ENCODE measurements at places on chromosomes 12 and 14.

DNA sequence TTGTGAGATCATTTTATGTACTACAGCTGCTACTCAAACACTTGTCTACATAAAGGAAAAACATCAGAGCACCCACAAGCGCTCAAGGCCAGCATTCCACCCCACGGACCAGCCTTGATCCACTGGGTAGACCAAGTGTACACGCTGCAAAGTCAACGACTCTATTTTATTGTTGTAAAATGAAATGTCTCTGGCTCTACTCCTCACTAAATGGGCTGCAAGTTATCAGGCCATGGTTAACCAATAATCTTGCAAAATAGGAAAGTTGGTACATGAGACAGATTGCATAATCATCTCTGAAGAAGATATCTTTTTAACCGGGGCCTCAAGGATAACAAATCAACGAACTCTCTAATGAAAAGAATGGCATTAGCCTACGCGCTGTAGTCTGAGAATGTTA lies 69.9 kb upstream of the FOXN3 start:
- DNase-seq: no peak

DNA sequence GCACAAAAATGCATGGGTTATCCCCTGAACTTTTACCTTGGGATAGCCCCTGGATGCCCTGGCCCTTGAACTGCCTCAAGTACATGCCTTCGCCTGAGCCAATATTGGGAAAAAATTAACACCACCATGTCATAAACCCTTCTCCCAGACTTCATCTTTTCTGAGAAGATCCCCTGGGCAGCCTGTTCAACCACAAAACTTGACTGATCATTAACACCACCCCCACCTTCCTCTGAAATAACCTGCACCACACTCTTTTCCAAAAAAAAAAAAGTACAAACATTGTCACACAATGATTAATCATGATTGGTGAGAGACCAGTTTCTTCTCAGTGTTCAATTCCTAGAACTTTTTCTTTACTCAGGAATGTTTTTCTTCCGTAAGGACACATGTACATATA lies 217.9 kb downstream of the PAX9 start:
- no peak for DNase-seq

DNA sequence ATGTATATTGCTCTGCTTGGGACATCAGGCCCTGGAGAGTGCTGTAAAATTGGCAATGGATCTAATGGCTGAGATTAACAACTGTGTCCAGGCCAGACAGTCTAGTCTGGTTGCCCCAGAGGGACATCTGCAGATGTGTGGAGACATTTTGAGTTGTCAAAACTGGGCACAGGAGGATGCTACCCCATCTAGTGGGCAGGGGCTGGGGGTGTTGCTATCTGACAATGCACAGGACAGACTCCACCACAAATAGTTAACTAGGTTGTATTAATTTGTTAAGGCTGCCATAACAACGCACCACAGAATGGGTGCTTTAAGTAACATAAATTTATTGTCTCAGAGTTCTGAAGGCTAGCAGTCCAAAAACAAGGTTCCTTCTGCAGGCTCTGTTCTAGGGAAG lies 302.5 kb upstream of the AMIGO2 start:
- no peak for DNase-seq

GRCh38 chr14:68306265-68306933 lies 486.5 kb downstream of the ZFP36L1 start:
- DNase-seq: no peak

DNA sequence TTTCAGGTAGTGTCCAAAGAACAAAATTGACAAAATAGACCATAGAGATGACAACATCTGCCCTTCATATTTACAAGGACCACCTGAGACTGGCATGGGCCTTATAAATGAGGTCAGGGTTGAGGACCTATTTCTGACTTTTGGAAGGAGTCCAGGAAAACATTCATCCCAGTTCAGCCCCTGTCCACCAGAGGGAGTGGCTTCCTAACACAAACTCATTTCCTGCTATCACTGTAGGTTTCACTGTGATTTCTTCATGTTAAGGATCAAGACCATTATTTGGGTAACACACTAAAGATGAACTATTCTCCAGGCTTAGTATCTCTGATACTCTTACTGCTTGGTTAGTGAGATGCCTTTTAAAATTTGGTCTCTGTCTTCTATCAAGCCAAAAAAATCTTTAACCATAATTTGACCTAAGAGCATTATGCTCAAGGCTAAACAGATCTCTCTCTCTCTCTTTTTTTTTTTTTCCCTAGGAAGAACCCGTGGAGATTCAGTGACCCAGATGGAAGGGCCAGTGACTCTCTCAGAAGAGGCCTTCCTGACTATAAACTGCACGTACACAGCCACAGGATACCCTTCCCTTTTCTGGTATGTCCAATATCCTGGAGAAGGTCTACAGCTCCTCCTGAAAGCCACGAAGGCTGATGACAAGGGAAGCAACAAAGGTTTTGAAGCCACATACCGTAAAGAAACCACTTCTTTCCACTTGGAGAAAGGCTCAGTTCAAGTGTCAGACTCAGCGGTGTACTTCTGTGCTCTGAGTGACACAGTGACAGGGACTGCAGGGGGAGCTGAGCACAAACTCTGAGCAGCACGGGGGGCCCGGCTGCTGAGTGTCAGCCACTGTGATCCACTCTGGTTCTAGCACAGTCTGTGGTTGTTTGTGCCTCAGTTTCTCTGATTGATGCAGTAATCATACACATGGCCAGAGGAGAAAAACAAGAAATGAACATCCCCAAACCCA lies 267.6 kb upstream of the OR4E1 start:
- DNase-seq: no peak

DNA sequence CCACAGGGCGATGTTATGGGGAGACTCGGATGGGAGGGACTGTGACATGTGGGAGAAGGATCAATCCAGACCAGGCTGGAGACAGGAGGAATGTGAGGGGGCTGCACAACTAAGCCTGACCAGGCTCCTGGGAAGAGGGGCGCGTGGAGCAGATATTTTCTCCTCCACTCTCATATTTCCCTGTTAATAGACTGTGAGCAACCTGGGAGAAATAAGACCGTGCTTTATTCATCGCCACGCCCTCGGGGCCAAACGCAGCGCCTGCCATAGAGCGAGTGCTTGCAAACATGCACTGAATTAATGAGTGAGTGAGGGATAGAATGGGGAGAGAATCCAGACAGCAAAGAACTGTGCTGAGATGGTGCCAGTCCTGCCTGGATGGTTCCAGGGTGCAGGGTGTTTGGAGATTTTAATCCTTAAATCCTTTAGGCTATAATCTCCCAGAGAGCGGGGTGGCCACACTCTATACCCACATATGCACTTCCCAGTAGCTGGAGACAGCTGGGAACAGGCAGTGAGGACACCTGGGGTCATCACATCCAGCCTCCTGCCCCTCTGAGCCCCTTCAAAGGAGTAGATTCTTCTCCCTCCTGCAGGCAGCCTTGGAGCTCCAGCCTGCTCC lies 13.6 kb upstream of the FAIM2 start:
- DNase-seq: no peak

- no peak for DNase-seq
Measured at GRCh38 chr14:90828642-90829487, 12.6 kb upstream of the TTC7B start.

DNA sequence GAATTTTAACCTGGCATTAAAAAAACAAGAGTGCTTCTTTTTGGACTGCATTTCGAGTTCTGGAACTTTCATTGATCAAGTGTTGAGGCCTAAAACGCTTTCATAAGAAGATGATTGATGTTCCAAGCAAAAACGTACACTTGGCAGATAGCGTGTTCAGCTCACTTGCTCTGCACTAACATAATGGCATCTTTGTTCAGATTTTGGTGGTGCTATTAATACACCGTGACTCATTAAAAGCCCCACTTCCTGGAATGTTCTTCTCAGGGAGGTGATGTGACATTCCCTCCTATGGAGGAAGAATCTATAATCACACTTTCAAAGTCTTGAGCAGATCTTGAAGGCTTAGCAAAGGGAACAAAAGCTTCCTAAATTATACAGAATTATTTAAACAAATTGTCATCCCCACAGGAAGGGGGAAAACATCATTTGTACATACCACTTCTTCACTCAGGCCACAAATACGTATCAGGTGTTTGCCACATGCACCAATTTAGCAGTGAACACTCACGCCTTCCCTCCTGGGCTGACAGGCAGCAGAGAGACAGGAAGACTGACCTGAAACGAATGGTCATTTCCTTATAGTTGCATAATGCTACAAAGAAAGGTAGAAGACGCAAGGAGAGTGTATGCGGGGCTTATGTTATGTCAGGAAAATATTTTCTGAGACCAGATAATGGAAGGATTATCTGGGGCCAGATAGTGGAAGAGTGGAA lies 15.4 kb downstream of the HSP90AA1 start:
- DNase-seq: no peak

DNA sequence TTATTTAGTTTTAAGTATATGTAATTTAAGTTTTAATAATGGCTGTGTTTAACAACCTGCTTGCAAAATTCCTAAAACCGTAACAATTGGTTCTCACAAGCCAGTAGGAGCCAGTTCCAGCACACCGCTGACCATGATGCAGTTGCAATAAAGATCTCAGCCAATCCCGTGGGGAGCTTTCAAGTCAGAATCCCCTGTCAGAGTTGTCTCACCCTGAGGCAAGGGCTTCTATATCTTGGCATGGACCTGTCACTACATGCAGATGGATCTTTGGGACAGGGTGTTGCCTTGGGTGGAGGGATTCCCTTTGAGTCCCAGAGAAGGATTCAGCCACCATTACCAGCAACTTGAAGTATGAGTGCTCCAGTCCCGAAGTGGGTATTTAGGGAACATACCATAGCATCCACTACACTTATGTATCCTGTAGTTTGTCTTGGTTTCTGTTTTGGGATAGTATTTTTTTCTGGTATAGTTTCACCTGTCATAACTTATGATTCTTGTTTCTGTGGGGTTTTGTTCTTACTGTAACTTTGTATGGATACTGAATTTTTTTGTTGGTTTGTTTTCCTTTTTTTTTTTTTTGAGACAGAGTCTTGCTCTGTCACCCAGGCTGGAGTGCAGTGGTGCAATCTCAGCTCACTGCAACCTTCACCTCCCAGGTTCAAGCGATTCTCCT lies 30.1 kb upstream of the LIMA1 start:
- no peak for DNase-seq

DNA sequence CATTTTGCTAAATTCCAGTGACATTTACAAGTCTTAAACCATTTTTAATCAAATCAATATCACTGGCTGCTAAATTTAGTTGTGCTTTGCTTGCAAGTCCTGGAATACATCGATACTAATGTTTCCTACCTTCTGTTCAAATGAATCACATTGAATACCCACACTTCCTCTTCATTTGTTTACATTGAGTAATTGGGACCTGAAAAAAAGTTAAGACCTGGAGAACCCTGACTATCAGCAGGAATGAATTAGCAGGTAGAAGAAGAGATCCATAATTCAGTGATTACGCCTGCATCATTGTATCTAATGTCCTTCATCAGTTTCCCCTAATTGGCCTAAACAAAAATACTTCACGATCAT lies 369.3 kb downstream of the ETNK1 start:
- no peak for DNase-seq

- DNase-seq: no peak
Measured at GRCh38 chr12:7180685-7181084, 8.8 kb upstream of the PEX5 start.

- no peak for DNase-seq
Measured at GRCh38 chr14:62934439-62934838, 110.8 kb downstream of the KCNH5 start.

GRCh38 chr14:25215607-25216006 lies 165.7 kb upstream of the STXBP6 start:
- DNase-seq: no peak

DNA sequence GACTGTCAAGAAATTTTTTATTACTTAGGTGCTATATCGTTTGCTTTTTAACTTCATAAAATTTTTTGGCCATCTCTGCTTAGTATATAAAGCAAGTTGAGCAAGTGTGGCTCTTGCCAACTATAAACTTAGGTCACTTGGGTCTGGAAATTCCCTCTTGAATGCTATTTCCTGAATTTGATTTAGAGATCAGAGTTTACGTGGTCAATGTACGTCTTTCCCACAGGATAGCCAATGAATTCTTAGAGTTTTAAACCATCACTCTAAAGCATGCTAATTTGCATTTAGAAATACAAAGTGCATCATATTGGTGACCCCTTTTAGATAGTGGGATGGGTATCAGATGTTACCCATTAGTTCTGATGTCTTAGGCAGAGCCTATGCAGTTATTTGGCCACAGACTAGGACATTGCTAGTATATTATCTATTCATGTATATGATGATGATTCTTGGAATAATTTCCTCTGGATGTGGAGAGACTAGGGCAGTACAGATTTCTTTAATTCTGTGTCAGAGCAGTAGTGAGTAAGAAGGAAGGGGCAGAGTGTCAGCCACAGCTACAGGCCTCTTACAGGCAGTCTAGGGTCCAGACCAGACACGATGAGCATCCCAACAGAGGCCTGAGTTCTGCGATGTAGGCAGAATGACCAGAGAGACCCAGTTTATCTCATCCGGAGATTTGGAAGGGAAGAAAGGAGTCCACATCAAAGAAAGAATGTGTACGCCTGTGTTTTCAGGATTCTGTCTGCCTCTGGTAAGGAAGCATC lies 30.3 kb downstream of the SCN8A start:
- no peak for DNase-seq

- DNase-seq: peak; percentile 4
Measured at GRCh38 chr14:75088566-75089373, 19.3 kb downstream of the ZC2HC1C start.

DNA sequence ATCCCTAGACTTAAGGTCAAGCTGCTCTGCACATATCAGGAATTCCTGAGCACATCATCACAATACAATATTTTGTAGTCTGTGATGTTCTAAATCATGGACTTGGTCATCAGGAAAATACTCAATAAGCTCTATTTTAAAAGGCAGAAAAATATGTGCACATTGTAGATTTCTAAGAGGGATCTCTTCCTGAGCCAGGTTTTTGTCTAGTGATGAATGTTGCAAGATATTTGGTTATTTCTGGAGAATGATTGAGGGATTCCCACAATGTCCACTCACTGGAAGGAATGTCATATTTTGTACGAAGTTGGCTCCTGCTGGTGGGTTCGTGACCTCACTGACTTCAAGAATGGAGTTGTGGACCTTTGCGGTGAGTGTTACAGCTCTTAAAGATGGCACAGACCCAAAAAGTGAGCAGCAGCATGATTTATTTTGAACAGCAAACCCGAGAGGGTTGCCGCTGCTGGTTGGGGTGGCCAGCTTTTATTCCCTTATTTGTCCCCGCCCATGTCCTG lies 300.9 kb upstream of the DCN start:
- no peak for DNase-seq

DNA sequence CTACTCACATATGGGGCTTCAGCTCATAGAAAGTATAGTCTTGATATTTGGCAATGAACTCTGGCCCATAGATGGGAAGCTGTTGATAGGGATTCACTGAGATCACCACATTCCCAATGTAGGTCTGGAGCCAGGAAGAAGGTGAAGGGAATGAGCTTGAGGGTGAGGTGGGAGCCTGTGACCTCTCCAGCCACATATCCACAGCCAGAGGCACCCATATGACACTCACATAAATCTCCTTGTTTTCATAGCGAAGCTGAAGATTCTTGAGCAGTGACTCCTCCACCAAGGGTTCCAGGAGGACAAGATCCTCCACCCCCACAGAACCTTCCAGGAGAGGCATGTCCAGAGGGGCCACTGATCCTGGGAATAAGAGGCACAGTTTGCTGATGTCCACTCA lies 1.9 kb downstream of the MYO1A start:
- no peak for DNase-seq

- no peak for DNase-seq
Measured at GRCh38 chr12:109777544-109777943, 55.7 kb downstream of the TRPV4 start.
